ENCODE measurements at places on chromosomes 6 and 20.
A peak's percentile ranks its signal among the peaks of the same experiment; 100 is the strongest.

DNA sequence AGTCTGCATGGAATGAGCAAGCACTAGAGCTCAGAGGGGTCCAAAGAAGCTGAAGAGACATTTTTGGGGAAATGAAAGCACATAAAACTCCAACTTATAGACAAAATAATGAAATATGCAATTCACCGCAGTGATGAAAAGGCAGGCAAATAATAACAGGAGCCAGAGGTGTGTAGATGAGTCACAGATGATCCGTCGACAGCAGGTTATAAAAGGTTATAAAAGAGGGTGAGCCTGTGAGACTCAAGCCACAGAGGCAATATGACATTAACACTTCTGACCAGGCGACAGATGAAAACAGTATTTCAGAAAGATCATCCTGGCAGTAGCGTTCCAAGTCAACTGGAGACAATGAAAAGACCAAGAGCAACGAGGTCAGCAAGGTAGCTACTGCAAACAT lies 35.8 kb upstream of the ANKRD60 start:
- no peaks in the 10 kb centered on the region for H3K36me3 ChIP-seq
- no peak overlapping the region for H3K27ac ChIP-seq
- no peaks in the 10 kb centered on the region for H3K4me1 ChIP-seq
- H3K27me3 ChIP-seq = no peaks in the 10 kb centered on the region

- H3K36me3 ChIP-seq = no peaks in the 10 kb centered on the region
- no peaks in the 10 kb centered on the region for H3K27me3 ChIP-seq
- DNase-seq = peak; percentile 43
- peak overlapping the region; percentile 30 for H3K27ac ChIP-seq
- no peak overlapping the region for H3K4me3 ChIP-seq
- no peaks in the 10 kb centered on the region for H3K4me1 ChIP-seq
Observed at GRCh38 chr20:62134735-62135231, 8.4 kb downstream of the PSMA7 start.

DNA sequence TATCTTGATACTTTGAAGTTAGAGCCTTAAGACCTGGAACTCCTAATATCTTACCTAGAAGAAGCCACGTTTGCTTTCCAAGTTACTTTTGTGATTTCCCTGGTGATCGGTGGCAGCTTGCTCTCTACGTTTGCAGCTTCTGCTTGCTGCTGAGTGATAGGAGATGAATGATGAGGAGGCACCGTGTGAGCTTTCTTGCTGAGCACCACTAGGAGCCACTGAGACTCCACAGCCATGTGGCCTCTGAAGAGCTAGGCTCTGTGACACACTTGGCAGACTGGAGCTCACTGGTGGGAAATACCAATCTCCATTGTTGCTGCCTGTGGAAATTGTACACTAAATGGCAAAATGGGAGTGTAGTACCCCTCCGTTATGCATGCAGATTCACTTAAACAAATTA lies 161.8 kb downstream of the IBTK start:
- H3K27ac ChIP-seq = no peak overlapping the region
- no peak for DNase-seq
- H3K4me3 ChIP-seq = no peak overlapping the region
- no peaks in the 10 kb centered on the region for H3K27me3 ChIP-seq

DNA sequence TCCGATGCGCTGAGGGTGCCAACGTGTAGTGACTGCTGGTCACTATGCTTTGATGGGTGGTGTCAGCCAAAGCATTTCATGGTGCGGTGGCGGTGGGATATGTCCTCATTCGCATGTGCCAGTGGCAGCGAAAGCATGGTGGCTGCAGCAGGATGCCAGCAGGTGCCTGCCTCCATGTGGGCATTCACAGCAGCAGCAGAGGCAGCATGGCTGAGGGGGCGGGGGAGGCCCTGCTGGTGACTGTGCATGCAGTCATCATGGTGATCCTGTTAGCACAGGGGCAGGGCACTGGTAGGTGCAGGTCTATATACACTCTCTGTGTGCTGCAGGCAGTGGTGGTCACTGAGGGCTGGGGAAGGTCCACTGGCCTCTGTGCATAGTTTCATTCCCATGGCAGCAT lies 22.0 kb downstream of the FIG4 start:
- DNase-seq = no peak
- H3K4me1 ChIP-seq = no peaks in the 10 kb centered on the region
- H3K27ac ChIP-seq = no peak overlapping the region
- no peaks in the 10 kb centered on the region for H3K27me3 ChIP-seq
- H3K36me3 ChIP-seq = no peaks in the 10 kb centered on the region

DNA sequence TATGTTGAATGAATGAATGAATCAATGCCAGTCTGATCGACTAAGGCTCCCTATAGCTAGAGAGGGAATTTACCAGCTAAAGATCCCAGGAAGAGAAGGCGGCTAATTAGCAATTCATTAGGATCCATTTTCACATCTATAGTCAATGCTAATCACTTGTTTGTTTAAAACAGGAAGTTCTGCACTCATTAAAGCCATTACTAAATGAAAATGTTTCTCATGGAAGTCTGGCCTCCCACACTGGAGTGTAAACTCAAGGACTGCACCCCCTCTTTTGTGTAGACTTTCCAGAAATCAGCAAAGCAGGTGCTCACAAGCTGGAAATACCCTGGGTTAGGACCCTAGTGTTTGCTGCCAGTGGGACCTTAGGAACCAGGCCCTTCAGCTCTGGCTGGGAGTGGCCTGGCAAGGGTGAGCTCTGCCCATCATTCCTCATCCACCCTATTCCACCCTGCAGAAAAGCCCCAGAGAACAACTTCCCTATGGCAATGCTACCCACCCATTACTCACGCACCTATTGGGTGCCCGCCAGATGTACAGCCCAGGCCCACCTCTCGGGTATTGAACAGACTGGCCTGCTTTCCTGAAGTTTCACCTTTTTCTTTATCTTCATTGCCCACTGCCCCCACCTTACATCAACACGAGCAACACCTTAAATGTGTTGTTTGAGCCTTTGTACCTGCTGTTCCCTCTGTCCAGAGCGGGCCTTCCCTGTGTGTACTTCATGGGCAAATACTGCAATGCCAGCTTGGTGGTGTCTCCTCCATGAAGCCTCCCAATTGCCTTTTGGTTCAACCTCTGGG lies 60.8 kb downstream of the TTI1 start:
- H3K4me3 ChIP-seq = no peak overlapping the region
- H3K27ac ChIP-seq = no peak overlapping the region
- no peaks in the 10 kb centered on the region for H3K27me3 ChIP-seq
- H3K36me3 ChIP-seq = no peaks in the 10 kb centered on the region
- DNase-seq = no peak

- no peaks in the 10 kb centered on the region for H3K4me1 ChIP-seq
- DNase-seq = no peak
- H3K27ac ChIP-seq = no peak overlapping the region
Observed at GRCh38 chr20:39210341-39211036, 248.3 kb downstream of the DHX35 start.

GRCh38 chr6:149234051-149234962 lies 83.2 kb upstream of the TAB2 start:
- no peaks in the 10 kb centered on the region for H3K4me1 ChIP-seq
- H3K36me3 ChIP-seq = no peaks in the 10 kb centered on the region
- DNase-seq = no peak
- no peak overlapping the region for H3K27ac ChIP-seq
- no peak overlapping the region for H3K4me3 ChIP-seq

DNA sequence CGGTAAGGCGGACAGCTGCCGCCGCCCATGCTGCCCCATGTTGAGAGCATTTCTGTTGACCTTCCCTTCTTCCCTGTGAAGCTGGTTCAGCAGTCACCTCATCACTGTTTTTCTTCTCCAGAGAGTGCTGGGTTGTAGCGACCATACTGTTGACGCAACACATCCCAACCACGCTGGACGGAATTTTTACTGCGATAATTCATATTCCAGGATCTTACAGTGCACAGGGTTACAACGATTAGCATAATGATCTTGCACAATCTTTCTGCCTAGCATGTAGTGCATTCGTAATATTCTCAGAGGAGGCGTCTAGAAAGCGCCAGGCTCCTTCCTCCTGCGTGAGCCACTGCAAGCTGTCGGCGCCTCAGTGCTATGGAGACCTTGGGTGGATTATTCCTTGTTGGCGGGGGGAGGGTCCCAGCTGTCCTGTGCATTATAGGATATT lies 137.0 kb downstream of the MTHFD1L start:
- H3K36me3 ChIP-seq = no peaks in the 10 kb centered on the region
- no peak for DNase-seq
- H3K27ac ChIP-seq = no peak overlapping the region
- no peak overlapping the region for H3K4me3 ChIP-seq

- H3K27ac ChIP-seq = no peak overlapping the region
- no peaks in the 10 kb centered on the region for H3K36me3 ChIP-seq
- no peaks in the 10 kb centered on the region for H3K4me1 ChIP-seq
- DNase-seq = no peak
- no peak overlapping the region for H3K4me3 ChIP-seq
Observed at GRCh38 chr6:112649853-112650252, 302.7 kb downstream of the RFPL4B start.

DNA sequence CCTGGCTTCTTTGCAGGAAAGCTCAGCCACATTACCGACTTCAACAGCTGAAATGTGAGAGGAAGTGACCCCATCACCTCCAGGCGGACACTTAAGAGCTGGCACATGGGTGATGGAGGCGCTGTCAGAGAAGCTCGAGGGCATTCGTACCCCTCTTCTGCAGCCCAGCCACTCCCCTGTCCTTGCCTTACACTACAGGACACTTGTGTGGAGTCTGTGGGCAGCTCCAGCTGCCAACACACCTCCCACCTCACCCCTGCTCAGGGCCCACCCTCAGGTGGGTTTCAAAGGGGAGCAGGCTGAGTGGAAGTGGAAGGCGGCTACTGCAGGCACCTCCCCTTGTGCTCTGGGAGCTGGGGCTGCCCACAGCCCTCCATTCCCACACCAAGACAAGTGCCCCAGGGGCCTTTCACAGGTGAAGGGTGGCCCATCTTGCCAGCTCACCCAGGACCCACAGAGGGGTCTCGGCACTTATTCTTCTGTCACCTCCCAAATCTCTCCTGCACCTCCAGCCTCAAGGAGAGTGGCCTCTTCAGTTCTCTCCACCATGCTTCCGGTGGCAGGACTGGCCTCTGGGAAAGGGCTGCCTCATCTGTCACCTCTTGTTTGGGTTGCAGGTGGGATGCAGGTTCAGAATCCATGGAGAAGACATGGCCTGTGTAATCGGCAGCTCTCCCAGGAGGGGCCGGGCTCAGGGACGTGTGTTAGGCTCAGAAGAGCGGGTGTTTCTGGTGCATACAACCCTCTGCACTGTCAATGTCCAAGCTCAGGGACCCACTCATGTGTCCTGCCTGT lies 49.8 kb downstream of the IRF4 start:
- H3K4me3 ChIP-seq = no peak overlapping the region
- no peak for DNase-seq
- H3K36me3 ChIP-seq = no peaks in the 10 kb centered on the region
- H3K27ac ChIP-seq = no peak overlapping the region
- no peaks in the 10 kb centered on the region for H3K27me3 ChIP-seq

DNA sequence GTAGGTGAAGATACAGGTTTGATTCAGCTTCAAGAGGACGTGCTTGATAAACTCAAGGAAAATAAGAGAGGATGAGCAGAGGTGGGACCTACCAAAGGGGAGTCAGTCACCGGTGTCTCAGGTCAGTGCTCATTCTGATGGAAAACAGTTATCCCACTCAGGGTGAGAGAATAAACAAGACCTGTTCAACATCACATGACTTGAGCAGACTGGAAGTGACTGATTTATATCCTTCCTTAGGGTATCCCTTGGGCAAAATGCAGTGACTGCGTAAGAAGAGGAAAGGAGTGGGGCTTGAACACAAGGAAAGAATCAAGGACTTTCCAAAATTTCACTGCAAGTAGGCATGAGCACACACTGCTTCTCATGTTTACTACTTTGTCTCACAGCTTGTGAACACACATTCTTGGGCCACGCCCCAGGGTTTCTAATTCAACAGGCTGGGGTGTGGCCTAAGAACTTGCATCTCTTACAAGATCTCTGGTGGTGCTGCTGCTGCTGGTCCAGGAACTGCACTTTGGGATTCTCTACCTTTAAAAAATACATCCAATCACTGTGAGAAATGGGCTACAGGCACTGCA lies 11.6 kb downstream of the CST3 start:
- H3K36me3 ChIP-seq = no peaks in the 10 kb centered on the region
- peaks cover 4% of the 10 kb centered on the region for H3K4me1 ChIP-seq
- H3K27me3 ChIP-seq = no peaks in the 10 kb centered on the region
- H3K4me3 ChIP-seq = no peak overlapping the region
- DNase-seq = no peak
- H3K27ac ChIP-seq = peak overlapping the region; percentile 5

DNA sequence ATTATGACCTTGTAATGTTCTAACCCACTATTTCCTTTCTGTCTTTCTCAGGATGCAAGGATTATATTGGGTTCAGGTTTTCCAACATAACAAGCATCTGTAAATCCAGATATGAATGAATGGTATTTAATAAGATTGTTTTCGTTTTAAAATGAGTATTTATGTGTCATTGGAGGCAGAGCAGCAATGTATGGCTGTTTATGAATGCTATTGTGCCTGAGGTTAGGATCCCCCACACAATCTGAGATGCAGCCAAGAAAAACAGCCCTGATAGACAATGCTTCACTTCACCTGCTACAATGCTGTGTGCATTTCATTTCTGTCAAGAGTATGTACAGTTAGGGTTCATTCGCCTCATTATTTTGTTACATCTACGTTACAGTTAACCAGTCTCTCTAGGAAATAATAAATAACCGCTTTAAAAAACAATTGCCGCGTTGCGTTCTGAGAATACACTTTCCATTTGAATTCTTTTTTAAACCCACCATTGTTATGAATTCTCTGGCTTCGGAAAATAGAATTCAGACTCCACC lies 19.6 kb downstream of the TFAP2A start:
- no peaks in the 10 kb centered on the region for H3K36me3 ChIP-seq
- DNase-seq = no peak
- H3K27me3 ChIP-seq = peaks cover 74% of the 10 kb centered on the region
- H3K4me3 ChIP-seq = no peak overlapping the region
- no peak overlapping the region for H3K27ac ChIP-seq
- no peaks in the 10 kb centered on the region for H3K4me1 ChIP-seq

GRCh38 chr20:25399037-25399430 lies 8.4 kb upstream of the ABHD12 start:
- H3K4me1 ChIP-seq = no peaks in the 10 kb centered on the region
- peak; percentile 41 for DNase-seq
- no peak overlapping the region for H3K4me3 ChIP-seq
- H3K27ac ChIP-seq = no peak overlapping the region
- no peaks in the 10 kb centered on the region for H3K36me3 ChIP-seq
- H3K27me3 ChIP-seq = no peaks in the 10 kb centered on the region

All from uterus (tissue), 4 donors.